HuH-7 (cell line): ENCODE measurements at places on chromosomes 2 and 18.

- peak; percentile 87 for DNase-seq
Observed at GRCh38 chr18:79528846-79529245, 133.1 kb downstream of the NFATC1 start.

GRCh38 chr2:134301099-134301927 lies 47.4 kb downstream of the MGAT5 start:
- DNase-seq: no peak

GRCh38 chr2:104606056-104606455 lies 247.9 kb upstream of the POU3F3 start:
- no peak for DNase-seq

GRCh38 chr2:70113359-70114070 lies 26.2 kb downstream of the PCBP1 start:
- no peak for DNase-seq

DNA sequence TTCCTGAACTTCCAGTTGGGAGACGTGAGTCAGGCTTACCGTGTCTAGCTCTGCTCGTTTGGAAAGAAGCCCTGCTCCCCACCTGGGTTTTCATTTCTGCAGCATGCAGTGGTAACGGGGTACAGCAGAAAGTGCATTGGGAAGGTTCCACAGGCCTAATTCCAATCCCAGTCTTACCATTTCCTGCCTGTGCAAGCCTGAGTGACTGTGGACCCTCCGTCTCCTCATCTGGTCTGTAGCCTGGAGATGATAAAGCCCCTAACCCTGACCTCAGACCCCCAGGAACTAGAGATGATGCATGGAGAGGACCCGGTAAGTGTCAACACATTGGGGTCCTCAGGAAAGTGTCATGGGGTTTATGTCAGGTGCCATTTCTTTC lies 5.8 kb upstream of the PSD4 start:
- no peak for DNase-seq

- peak; percentile 40 for DNase-seq
Observed at GRCh38 chr2:230814616-230815015, 50.1 kb upstream of the ITM2C start.

DNA sequence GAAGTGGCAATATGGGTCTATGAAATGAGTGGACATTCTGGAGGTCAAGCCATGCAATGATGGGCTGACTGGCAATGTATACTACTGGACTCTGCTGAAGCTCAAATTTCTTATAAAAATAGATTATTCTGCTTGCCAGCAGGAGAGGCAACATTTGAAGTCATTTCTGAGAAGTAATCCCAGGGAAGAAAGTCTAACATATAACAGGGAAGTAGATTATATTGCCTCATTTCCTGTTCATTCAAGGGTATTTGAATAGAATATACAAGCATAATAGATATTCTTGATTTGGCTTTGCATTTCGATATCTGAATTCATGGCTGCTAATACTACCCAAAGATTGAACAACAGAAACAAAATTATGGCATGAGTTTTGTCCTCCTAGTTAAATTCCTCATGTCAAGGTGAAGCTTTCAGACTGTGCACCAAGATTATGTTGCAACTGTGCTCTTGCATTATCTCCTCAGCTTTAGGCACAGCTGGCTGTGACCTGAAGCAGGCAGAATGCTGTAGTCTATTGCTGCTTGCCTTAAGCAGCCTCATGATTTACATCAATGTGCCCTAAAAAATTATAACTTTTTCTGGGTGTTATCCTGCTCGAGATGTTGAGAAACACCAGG lies 13.3 kb upstream of the TMX3 start:
- no peak for DNase-seq

DNA sequence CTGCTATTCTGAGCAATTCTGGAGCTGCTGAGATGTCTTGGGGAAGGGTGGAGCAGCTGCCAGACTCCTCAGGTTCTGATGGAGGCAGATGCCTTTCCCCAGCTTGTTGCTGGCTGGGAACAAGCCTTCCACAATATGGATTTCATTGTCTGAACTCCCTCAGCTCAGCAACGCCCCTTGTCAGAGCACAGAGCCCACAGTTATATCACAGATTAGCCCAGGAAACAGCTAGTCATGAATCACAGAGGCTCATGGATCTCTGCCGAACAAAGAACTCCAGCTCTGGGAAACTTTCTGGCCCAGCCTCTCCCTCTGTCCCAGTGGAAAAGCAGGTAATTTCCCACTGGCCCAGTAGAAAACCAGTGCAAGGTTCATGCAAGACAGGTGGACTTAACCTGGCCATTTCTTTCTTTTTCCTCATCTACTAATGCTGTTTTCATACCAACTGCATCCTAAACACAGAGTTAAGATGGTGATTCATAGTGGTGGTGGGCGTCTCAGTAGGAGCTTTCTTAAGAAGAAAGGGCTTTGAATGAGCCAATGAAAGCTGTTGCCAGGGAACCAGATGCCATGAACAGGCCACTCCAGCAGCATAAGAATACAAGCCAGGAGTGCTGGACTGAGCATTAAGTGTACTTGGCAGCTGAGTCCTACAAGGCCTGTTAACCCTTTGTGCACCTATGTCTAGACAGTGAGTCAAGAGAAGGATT lies 8.7 kb upstream of the KIAA2012 start:
- no peak for DNase-seq

- no peak for DNase-seq
Observed at GRCh38 chr18:22213333-22213973, 44.1 kb downstream of the GATA6 start.

DNA sequence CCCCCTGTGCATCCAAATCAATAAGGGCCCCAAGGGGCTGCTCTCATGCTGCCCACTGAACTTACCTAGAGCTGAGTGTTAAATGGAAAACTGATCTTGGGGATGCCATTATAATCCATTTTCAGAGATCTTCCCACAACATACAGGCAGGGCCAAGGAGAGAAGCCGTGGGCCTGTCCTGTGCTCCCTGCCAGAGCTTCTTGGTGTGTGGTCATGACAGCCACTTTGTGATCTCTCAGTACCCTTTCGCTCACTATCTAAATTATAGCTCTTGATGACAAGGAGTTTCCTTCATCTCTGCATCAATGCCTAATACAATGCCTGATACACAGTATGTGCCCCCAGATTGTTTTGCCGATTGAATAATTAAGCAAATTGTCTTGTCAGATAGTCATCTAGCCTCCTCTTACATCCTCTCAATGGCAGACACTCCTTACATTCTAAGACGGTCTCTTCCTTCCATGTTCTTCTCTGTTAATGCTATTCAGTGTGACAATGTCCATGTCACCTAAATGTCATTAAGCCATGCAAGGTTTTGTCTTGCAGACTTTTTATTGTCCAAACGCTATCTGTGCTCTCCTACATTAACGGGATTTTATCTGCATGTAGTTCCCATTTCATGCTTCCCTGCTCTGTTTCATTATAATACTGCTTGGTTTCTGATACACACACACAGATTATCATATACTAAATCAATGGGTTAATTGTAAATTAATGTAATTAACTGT lies 5.9 kb downstream of the CSRNP3 start:
- DNase-seq: no peak

DNA sequence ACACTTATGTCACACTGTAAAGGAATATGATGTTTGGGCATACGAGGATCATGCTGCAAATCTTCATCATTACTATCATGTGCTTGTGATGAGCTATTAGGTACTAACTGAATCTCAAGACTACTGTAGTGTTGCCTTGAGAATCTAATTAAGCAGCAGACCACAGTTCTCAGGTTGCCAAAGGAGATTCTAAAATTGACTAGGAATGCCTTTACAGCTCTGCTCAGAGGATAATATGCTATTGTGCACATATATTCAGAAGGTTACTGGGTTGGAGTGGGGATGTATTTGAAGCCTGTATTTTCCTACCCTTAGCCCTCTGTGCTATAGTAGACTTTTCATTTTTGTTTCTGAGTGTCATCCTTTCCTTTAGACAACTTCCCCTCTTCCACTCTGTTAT lies 175.1 kb downstream of the CDH19 start:
- no peak for DNase-seq

DNA sequence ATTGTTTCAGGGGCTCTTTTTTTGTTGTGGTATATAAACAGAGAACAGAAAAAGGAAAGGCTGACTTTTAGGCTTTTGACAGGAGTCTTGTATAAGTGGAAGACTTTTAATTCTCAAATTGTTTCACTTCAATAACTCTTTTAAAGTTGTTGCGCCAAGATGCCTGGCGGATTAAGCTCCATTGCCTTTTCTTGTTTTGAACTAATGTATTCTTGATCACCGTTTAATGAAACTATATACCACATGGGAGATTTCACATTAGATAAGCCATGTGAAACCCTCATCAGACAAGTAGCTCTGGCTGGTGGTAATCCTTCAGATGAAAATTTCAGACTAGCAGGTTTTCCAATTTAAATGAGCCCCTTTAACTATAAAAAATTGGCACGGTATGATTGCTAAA lies 257.4 kb downstream of the CCDC178 start:
- DNase-seq: no peak

- DNase-seq: no peak
Observed at GRCh38 chr2:237405006-237405559, 8.9 kb downstream of the COL6A3 start.

DNA sequence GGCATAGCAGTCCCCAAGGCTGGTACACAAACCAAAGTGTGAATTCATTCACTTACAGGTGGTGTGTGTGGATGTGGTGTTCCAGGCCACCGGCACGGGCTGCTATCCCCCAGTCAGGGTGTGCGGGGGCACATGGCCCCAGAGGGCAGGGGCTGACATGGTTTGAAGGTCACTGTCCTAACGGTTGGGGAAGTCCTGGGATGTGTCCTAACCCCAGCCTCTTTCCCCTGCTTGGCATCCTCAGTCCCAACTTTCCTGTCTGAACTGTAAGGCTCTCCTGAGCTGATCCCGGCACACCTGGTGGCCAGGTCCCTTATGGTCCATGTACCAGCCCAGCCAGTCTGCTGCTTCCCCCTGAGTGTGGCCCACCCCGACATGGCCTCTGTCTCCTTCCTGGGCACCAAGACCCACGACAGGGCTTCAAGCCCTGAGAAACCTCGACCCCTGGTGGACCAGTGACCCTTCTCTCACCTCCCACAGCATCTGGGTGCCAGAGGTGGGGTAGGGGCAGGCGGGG lies 2.4 kb upstream of the TMEM185B start:
- no peak for DNase-seq

- no peak for DNase-seq
Observed at GRCh38 chr2:176566496-176566895, 297.3 kb downstream of the MTX2 start.
